ENCODE measurements at places on chromosomes 1 and 21.

DNA sequence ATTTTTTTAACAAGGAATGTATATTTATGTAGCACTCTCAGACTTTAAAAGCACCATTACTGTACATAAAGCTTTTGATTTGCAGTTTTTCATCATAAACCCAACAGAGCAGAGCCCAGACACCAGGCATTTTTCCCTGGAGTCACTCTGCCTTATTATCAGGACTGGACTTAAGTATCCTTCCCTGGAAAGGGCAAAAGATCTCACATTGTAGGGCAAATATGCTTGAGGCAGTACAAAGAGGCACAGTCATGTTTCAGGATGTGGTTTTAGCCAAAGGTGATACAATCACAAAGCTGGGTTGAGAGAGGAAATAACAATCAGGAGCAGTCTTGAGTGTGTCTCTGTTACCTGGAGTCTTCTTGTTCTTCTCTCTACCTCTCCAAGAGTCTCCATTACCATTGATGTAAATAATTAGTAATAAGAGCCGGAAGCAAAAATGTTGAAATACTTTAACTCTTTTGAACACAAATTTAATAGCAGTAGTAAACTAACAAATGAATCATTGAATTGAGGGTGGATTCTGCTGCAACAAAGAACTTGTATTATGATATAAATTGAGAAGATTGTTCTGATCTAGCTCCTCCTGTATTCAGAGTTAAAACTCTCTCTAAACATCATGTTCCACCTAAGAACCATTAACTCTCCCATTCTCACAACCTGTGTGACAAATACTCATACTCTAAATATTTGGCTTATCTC is 160.5 kb downstream of the LTN1 start:
- DNase-seq: no peak

GRCh38 chr1:244761279-244761678 is 74.2 kb upstream of the COX20 start:
- DNase-seq: no peak

GRCh38 chr1:51301844-51302162 is 28.6 kb downstream of the TTC39A start:
- DNase-seq: no peak

DNA sequence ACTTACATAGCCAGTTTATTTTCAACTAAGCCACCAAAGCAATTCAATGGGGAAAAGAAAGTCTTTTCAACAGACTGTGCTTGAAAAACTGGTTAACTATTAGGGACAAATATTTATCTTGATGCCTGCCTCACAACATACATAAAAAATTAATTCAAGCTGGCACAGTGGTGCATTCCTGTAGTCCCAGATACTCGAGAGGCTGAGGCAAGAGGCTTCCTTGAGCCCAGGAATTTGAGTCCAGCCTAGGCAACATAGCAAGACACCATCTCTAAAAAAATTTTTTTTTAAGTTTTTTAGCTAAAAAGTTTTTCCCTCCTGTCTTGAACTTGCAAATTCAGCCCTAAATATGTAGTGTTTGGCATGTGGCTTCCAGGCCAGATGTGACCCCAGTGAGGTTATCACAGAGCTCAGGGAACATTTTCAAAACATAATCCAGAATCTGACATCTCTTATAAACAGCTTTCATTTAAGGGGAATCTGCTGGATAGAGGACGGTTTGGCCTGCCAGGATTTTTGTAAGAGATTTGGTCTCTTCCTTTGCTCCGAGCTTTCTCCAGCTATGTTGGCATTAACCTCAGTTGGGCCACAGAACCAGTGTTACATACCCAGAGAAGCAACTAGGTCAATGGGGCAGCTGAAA is 46.4 kb downstream of the COL6A1 start:
- no peak for DNase-seq

DNA sequence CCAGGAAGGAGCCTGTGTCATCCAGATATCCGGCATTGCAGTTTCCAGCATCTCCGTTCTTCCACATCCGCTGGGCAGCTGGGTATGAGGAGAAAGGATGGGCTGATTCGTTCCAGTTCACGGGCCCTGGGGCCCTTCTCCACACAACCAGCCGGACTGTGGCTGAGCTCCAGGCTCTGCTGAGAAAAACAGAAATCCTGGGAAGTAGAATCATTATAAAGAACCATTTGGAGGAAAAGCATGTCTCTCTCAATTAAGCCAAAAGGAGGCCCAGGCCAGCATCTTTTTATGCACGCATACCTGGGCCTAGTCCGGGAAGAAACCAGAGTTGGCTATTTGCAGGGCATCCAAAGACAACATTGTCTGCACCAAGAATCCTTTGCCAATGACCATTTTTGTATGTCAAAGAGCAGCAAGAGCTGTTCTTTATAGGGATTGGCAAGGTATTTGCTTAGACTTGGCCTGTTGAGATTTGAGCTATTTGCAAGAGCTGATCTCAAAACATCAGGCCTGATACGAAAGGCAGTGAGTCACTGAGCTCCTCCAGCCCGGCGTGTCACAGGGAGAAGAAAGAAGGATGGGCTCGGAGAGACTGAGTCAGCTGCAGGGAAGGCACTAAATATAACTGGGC is 84.9 kb upstream of the ARHGEF16 start:
- DNase-seq: peak; percentile 91

- no peak for DNase-seq
Measured at GRCh38 chr1:7856345-7856744, 3.5 kb upstream of the UTS2 start.

Measured in GM04503 (cell line).